ENCODE measurements at places on chromosomes 6 and 20.

GRCh38 chr6:39904946-39905639 is 29.2 kb downstream of the MOCS1 start:
- DNase-seq, result no peak

- DNase-seq, result no peak
These were observed 3.0 kb downstream of the DEFB115 start for GRCh38 chr20:31260326-31260932.

DNA sequence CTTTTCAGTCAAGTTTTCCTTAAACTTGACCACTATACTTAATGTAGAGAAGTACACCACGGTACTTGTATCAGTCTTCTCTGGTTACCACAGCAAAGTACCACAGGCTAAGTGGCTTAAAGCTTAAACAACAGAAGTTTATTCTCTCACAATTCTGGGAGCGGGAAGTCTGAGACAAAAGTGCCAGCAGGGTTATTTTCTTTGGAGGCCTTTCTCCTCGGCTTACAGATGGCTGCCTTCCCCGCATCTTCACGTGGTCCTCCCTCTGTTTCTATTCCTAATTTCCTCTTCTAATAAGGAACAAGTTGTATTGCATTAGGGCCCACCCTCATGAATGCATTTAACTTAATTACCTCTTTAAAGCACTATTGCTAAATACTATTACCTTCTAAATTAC is 258.0 kb downstream of the PLCB1 start:
- DNase-seq, result no peak

- no peak for DNase-seq
These were observed 11.4 kb upstream of the PTCRA start for GRCh38 chr6:42904467-42904866.

DNA sequence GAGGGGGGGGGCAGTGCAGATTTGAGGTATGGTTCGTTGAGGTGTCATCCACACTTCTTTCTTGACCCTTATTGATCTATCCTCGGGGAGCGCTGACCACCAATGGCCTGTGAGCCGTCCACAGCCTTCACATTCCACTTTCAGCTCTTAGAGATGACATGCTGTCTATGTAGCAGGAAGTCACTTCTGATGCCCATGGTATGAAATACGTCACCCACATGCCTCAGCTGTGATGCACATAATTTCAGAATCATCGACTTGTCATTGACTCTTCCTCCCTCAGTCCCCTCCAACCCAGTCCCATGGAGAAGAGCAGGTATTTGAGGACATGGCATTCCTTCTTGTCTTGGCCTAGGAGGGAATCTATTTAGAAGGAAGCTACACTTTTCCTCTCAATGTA is 4.7 kb upstream of the ADGRF5 start:
- DNase-seq, result no peak

GRCh38 chr6:85669735-85670194 is 27.1 kb upstream of the SYNCRIP start:
- no peak for DNase-seq

DNA sequence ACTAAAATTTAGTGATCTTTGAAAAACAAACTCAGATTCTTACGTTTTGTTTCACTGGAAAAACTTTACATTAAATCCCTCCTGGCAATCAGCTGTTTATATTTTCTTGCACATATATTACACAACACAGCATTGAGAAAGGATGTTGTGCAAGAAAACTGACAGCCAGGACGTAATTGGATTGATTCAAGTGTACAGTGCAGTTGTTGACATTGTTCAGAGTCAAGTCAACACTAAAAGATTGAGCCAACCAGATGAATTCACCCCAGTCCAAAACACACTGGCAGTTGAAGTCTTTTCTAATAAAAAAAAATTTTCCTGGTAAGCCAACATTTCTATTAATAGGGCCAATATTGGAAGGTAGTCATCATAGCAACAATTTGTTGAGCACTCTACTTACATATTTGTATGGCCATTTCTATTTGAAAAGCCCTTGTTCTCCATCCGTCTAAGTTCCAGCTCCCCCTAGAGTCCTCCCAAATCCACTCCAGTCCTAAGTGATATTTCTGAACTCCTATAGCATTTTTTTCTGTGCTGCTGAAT is 20.9 kb upstream of the VNN1 start:
- peak; percentile 44 for DNase-seq

- DNase-seq, result no peak
These were observed 76.4 kb upstream of the MLN start for GRCh38 chr6:33880104-33880678.
